GM12891 (cell line): ENCODE measurements at places on chromosomes 4 and X.

DNA sequence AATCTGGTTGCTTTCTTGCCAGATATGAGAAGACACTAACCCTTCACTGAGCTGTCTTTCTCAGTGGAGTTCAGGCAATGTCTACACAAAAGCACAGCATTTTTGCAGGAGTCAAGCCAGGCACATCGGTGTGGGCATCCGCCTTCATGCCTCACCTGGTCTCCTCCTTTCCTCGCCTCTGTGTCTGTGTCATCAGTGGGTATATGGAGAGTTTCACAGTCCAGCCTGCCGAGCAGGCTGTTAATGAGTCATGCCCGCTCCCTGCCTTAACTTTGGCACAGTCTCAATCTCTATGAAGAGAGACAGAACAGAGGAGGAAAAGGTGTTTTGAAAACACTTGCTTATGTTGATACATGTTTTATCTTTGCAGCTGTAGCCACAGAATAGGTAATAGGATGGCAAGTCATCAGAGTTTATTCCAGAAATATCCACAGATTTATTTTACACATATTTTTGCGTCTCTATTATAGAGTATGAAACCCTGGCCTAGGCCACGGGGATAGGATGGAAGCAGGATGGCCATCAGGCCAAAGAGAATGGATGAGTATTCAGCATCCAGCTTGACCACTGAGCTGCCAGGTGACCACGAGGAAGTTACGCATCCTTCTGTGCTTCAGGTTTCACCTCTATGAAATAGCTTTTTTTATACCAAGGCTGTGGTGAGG is 32.8 kb upstream of the MAML3 start:
- DNase-seq: no peak

- no peak for DNase-seq
Measured at GRCh38 chr4:2878346-2878745, 34.7 kb downstream of the ADD1 start.

DNA sequence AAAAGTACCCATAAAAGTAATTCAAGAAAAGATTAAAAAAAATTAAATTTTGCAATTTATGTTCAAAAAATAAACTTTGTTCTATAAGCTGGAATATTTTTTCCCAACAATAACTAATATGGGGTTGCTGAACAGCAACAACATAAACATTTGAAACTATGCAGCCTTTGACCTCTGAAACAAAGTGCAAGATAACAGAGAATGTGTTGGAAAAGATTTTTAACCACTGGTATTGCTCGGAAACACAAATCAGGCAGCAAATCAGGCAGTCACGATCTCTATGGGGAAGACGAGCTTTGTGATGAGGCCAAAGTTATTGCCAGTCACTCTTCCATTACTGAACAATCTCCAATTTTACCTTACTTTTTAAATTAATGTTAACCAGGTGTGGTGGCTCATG is 332.1 kb downstream of the PABPC4L start:
- DNase-seq: no peak

DNA sequence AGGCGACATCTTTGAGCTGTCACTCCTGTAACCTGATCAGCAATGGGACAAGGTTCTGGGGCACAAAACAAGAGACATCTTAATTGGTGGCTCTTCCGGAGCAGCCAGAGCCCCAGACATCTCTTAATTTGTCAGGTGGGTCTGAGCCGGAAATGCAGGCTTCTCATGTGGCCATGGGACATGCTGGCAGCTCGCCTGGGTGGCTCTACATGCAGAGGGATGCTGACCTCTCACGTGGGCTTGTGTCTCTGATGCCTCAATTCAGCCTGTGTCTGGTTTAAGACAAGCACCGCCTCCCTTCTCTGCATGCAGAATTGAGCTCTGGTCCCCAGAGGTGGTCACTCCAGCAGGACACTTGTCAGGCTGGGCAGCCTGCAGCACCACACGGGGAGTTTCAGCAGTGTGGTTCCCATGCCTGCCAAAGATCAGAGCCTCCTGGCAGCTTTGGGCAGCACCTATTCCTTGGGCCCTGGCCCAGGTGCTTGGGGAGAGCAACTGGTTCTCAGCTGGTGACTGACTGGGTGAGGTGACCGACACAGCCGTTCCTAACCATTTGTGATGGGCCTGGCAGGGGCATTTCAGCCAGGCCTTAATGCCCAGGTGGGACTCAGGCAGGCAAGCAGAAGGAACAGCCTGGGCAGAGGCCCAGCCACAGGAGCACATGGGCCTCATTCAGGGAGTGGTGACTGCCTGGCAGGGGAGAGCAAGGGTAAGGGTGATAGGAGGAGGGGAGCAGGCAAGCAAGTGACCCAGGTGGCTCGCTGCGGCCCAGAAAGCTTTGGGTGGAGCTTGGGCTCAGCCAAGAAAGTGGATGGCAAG is 53.4 kb downstream of the HMX1 start:
- DNase-seq: no peak

DNA sequence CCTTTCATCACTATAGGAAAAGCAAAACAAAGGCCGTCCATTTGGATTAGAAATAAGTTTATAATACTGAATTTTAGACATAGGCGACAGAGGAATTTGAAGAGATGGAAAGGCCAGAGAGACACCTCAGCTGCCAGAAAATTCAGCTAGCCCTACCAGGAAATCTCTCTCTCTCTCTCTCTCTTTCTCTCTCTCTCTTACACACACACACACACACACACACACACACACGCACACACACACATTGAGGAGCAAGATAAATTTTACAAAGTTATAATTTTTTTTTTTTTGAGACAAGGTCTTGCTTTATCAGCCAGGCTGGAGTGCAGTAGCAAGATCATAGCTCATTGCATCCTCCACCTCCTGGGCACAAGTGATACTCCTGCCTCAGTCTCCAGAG is 1.4 kb downstream of the XK start:
- no peak for DNase-seq
